ENCODE measurements at places on chromosomes 1 and 21.

DNA sequence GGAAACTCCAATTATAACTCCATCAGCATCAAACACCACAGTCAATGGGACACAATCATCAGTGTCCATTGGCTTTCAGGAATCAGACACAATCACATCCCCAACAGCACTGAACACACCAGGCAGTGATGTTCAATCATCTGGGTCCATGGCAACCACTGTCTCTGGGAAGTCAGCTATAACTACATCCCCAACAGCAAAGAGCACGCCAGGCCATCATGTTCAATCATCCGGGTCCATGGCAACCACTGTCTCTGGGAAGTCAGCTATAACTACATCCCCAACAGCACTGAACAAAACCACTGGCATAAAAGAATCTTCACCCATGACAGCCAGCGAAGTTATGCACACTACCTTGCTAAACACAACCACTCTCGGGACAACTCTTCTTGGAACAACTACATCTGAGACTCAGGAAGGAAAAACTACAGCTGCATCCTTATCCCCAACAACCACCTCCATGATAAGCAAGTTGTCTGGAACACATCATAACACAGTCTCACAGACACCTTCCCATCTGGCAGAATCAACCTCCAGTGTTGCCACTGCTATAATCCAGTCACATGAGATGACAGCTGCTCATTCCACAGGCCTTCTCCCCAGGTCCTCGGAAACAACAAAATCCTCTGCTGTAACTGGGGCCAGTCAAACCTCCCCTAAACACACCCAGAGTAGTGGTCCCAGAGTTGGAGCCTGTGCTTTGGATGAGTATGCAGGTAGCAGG, 19.9 kb downstream of the CATSPER4 start:
- no peak for DNase-seq

GRCh38 chr1:241542199-241542907, 10.2 kb downstream of the KMO start:
- DNase-seq = no peak

DNA sequence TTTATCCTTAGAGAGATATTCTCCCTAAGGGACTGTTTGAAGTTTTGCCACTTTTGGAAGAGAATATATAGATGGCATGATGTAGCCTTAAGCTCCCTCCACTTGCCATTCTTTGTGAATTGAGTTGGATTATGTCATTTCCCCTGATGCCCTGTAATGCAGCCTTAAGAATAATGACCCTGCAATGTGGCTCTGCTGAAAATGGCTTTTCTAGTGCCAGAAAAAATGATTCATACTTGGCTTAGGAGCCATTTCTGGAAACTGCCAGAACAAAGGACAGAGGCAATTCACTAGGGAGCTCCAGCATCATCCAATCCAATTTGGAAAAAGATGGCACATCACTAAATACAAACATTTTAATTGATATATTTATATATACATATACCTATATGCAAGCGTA, 265.3 kb downstream of the SPATA17 start:
- DNase-seq = no peak

GRCh38 chr1:234938924-234939323, 189.7 kb downstream of the TOMM20 start:
- DNase-seq = no peak

DNA sequence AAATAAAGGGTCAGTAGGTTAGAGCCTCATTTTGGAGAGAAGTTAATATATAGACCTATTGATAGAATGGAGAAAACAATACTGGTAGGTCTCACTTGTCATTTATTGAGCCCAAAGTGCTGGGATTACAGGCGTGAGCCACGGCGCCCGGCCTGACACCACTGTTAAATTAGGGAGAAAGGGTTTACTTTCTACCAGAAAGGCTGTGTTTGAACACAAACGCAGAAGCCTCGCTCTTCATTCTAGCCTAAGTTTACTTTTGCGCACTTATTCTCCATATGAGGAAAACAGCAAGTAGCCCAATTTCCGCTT, 710 bp upstream of the PRPF3 start:
- DNase-seq = no peak

DNA sequence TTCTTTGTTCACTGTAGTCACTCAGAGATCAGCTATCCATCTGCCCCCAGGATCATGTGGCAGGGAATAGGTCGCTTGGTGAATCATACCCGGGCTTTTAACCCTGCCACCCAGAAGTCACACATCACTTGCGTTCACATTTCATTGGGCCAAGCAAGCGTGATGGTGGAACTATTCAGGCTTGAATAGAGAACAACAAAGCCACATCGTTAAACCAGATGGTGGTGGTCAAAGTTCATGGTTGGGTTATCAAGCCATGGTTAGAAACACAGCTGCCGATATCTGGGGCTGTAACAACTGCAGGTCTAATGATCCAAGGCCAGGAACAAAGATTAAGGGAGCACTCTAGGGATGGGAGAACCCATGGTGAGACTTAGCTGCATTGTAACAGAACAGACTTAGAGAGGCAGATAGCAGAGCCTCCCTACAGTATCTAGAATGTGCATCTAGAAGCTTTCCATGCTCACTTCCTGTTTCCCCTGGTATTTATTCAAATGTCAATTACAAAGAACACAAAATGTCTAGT, 40.0 kb upstream of the PTPRC start:
- no peak for DNase-seq

GRCh38 chr21:35543746-35544145, 494.6 kb upstream of the RUNX1 start:
- DNase-seq = no peak

GRCh38 chr1:166136699-166137401, 30.0 kb downstream of the FAM78B start:
- no peak for DNase-seq

GRCh38 chr1:221137666-221138065, 258.4 kb downstream of the HLX start:
- no peak for DNase-seq

DNA sequence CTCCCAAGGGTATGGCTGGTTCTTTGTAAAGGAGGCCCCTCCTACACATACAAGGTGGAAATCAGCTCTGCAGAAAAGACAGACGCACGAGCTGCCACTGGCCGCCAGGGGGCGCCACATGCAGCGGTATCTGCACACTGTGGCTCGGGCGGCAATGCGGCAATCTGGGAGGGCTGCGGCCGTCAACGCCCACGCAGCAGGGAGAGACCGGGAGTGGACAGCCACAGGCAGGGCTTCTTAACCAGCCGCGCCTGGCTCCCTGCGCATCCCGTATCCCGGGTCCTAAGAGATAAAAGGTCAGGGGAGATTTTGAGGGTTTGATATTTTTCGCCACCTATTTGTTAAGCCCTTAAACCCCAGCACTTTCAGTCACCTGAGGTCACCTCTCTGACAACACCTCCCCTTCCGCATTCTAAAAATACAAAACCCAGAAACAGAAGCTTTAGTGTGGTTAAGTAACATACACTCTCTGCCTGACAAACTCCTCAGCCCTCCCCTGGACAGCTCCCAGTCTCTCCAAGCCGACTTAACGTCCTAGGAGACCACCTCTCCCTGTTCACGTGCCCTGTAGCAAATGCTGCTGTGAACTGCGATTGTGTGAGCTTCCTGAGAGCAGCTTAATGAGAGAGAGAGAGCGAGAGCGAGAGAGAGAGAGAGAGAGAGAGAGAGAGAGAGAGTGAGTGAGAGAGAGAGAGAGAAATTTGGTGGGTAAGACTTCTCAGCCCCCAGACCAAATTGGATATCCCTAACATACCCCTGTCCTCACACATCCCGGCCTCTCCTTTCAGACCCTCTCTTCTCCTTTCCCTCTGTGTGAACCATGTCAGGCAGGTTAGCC, 13.5 kb upstream of the KCNA2 start:
- no peak for DNase-seq

All from non-pigmented ciliary epithelial cell (primary cell).